Astrocyte (in vitro differentiated cells and primary cell): ENCODE measurements at places on chromosomes 13 and 19.

- no peak for DNase-seq
Measured at GRCh38 chr13:99986741-99987140, 5.2 kb downstream of the ZIC2 start.

DNA sequence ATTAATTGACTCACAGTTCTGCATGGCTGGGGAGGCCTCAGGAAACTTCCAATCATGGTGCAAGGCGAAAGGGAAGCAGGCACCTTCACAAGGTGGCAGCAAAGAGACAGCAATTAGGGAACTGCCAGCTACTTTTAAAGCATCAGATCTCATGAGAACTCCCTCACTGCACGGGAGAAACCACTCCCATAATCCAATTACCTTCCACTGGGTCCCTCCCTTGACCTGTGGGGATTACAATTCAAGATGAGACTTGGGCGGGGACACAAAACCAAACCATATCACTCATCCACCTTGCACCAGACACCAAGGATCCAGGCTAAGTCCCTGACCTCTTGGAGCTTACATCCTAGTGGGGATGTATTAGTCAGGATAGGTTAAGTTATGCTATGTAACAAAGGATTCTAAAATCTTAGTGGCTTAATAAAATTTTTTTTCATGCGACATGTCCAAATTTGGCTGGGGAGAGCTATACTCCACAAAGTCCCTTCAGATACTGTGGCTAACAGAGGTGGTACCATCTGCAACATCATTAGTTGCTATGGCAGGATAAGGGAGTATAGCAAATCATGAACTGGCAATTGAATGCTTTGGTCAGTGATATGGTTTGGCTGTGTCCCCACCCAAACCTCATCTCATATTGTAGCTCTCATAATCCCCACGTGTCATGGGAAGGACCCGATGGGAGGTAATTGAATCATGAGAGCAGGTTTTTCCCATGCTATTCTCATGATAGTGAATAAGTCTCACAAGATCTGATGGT is 8.3 kb upstream of the FAM187B start:
- no peak for DNase-seq

- no peak for DNase-seq
Measured at GRCh38 chr19:35889370-35890112, 10.8 kb downstream of the NFKBID start.

GRCh38 chr13:99404005-99404755 is 97.0 kb upstream of the GPR183 start:
- DNase-seq = no peak

DNA sequence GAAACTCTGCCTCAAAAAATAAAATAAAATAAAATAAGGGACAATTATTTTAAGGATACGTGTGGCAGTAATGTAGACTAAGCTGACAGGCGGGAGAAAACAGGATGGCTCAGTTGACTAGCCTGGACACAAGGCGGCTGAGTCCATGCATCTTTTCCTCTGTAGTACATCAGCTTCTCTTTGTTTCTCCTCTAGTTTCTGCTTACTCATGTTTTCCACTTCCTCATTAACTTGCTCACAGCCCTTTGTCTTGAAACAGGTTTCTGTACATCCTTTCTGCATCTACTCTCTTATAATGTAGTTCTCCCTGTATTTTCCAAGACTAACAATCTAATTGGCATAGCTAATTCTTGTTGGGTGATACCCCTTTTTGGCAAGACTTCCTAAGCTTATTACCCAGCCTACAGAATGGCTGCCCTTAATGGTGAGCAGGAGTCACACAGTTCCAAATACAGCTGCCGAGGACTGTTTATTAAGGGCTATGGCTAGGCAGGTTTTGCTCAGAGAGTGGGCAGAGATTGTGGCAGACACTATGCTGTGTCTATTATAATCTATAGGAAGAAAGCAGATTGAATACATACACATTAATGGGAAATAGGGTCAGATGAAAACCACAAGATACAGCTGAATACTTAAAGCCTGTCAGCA is 58.7 kb upstream of the KLF5 start:
- DNase-seq = peak; percentile 64

GRCh38 chr13:42110410-42111155 is 62.1 kb downstream of the DGKH start:
- peak; percentile 58 for DNase-seq

DNA sequence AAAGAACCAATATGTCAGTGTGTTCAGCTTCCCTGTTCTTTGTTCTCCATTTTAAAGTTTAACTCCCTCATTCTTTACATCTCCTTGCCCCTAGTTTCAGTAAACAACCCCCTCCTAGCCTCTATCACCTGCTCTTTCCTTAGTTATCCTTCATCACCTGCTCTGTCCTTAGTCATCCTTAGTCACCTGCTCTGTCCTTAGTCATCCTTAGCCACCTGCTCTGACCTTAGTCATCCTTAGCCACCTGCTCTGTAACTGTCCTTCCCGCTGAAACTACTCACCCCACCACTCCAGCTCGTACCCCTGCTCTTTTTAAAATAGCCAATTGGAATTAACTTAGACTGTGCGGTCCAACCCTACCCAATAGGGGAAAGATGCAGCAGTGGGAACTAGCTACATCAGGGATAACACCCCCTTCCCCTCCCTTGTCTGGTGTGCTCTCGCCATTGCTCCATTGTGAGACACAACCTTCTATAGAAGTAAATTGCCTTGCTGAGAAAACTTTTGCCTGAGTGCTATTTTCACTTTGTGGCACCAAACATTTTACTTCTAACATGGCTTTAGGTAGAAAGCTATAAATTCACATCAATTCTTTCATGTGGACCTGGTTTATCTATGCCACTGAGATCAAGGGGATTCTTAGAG is 16.2 kb downstream of the EDNRB start:
- DNase-seq = no peak

- DNase-seq = peak; percentile 24
Measured at GRCh38 chr19:289651-290371, 1.4 kb downstream of the PLPP2 start.

- peak; percentile 30 for DNase-seq
Measured at GRCh38 chr13:50831512-50831911, 12.0 kb downstream of the DLEU7 start.

- no peak for DNase-seq
Measured at GRCh38 chr19:22600690-22601648, 33.2 kb upstream of the ZNF492 start.

- peak; percentile 10 for DNase-seq
Measured at GRCh38 chr19:24141612-24142011, 54.6 kb downstream of the ZNF254 start.

DNA sequence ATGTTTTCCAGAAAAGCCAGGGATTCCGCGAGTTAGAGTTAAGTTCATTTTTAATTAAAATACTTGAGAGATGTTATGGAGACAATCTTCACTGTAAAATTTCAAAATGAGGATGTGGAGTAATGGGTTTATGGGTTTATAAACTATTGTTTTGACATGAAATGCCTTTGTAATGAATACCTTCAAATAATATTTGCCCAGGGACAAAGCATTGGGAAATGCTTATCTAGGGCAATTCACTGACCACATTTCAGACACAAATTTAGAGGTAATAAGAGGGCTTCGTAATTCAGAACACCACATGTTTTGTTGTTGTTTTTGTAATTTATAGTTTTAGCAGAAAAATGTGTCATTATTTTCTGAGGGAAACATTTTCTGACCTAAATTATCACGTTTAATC is 241.1 kb upstream of the ATXN8OS start:
- no peak for DNase-seq

- no peak for DNase-seq
Measured at GRCh38 chr13:70390968-70391367, 282.7 kb upstream of the KLHL1 start.

DNA sequence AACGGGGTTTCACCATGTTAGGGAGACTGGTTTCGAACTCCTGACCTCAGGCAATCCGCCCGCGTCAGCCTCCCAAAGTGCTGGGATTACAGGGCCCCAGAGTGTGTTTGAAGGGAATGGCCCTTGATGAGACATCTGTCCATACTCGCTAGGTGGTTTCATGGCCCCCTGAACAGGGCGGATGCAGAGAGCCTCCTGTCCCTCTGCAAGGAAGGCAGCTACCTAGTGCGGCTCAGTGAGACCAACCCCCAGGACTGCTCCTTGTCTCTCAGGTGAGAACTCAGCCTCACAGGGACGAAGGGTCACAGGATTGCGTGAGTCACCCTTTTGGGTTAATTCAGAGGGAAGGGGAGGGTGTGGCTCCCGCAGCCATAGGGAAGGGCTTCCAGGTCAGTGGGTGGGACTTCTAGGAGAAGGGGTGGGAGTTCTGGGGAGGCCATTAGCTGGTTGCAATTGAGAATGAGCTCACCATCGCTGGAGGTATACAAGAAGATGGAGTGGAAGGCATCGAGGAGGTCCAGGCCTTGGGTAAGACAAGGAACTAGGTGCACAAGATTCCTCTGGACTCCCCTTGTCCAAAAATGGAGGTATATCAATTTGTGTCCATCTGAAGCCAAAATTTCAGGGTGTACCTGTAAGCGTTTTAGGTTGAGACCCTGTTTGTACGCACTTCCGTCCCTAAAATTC is 9.2 kb downstream of the SHD start:
- DNase-seq = no peak

GRCh38 chr13:35356572-35356971 is 119.9 kb downstream of the MAB21L1 start:
- no peak for DNase-seq

DNA sequence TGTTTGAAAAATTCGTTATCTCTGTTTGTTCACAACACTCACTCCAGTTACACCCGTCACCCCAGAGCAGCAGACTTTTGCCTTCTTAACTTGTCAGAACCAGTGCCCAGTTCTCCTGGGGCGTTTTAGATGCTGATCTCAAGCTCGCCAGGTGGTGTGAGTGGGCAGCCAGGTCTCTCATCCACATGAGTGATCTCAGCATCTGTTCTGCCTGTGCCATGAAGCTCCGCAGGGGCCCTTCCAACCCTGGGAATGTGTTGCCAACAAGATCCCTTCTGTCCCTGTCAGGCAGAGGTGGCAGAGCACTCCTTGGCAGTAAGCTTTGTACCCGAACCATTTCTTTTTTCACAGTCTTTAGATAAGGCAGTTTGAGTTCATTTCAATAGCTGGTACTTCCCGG is 896.5 kb downstream of the UQCRFS1 start:
- DNase-seq = no peak

DNA sequence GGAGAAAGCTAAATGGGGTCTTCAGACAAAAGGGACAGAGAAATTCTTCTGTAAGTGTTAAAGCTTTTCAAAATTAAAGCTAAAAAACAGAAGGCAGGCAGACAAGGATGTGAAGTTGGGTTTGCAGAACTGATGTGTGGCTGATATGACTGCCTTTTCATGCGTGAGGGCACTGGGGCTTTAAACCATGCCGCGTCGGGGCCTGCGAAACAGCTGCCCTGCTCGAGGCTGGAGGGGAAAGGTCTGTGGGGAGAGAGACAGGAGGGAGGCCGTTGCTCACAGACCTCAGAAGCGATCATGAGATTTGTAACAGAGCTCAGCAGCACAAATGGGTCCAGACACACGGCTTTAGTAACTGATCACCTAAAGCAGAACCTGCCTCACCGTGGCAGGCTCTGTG is 23.5 kb downstream of the CAPS start:
- no peak for DNase-seq

DNA sequence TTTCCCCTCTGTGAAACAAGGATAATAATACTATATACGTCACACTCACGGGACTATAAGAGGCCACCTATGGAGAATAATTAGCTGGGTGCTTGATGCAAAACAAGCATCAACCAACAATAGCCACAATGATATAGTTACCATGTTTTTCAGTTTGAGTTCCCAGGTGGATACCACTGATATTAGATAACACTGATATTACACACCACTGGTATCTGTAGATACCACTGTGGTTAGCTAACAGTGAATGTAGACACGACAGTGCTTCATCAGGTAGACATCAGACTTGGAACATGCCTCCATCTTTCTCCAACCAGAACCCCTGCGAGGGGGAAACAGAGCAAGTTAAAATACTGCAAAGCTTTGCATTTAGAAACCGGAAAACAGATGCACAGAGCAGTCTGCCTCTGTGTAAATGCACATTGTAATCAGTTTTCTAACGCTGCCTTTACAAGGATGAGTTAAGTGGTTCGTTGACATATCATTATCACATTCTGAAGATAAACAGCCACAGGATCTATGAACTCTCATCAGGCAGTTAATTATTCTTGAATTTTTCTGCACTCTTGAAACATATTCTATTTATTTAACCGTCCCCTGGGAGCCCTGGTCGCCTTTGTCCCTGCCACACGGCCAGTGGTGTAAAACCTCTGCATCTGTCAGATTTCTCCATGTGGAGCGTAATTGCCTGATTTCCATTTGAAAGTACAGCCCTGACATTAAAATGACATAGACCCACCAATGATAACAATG is 80.7 kb downstream of the RNASEH2B start:
- DNase-seq = no peak

DNA sequence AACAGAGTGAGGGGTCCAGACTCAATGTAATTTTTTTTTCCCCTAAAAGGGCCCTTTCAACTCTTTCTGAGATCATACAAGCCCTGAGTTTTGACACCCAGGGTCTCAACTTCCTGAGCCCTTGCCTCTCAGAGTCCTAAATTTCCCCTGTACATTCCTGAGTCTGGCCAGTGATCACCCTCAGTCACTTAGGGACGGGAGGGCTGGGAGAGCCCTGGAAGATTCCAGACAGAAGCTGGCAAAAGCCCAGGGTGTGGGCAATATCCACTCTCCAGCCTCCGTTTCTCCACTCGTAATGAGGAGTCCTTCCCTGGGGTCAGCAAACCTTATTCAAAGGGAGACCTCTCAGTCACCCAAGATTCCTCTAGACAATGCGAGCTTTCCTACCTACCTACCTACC is 1.6 kb downstream of the PPP1R13L start:
- DNase-seq = no peak

- DNase-seq = peak; percentile 39
Measured at GRCh38 chr13:41941174-41941573, 19.7 kb downstream of the VWA8 start.

- DNase-seq = peak; percentile 54
Measured at GRCh38 chr19:1856698-1857603, 6.4 kb downstream of the KLF16 start.
